ENCODE measurements at places on chromosomes 5 and 9.

GRCh38 chr9:131282688-131283422 is 6.5 kb upstream of the FAM78A start:
- H3K36me3 ChIP-seq = no peaks in the 10 kb centered on the region
- DNase-seq = no peak
- no peaks in the 10 kb centered on the region for H3K27me3 ChIP-seq

DNA sequence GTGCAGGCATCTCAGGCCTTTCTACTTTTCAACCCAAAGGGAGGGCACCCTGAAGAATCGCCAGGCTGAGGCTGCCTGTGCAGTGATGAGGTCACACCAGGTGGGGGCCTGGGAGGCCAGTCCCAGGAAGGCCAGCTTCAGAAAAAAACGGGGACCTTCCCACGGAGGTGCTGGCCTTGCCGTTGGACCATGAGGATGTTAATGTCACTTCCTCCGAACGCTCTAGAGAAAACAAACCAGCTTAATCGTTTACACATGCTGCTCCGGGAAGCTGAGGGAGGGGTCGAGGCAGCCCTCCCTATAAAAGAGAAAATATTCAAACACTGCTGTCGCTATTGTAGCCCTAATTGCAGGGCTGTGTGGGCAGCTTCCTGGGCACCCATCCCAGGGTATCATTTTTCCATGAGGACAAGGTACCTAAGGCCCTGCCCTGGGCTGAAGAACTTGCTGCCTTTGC is 27.0 kb downstream of the PTGES start:
- no peak overlapping the region for H3K4me3 ChIP-seq
- no peaks in the 10 kb centered on the region for H3K36me3 ChIP-seq
- peaks cover 4% of the 10 kb centered on the region for H3K4me1 ChIP-seq

DNA sequence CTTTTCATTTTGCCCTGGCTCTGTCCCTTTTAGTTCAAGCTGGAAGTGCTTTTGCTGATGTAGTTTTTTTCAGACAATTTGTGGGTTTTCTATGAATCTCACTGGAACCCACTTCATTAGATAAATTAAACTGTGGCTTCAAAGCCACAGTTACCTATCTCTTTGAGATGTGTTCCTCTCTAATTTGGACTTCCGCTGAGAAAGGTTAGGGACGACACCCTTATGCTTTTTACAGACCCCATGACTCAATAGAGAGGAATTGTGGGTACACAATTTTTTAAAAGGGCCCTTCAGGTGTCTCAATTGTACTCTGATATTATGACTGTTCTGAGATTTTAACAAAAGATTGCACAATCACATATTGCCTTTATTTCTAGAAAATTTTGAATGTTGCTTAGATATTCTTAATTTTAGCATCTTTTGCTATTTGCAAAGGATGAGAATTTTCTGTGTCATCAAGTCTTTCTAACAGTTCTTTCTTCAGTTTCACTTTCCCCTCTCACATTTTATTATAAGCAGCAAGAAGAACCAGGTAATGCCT is 110.6 kb downstream of the GADD45G start:
- no peaks in the 10 kb centered on the region for H3K36me3 ChIP-seq
- no peaks in the 10 kb centered on the region for H3K4me1 ChIP-seq
- H3K4me3 ChIP-seq = no peak overlapping the region
- H3K27me3 ChIP-seq = no peaks in the 10 kb centered on the region

GRCh38 chr9:93212409-93212808 is 28.5 kb downstream of the WNK2 start:
- no peak overlapping the region for H3K4me3 ChIP-seq
- no peak overlapping the region for H3K27ac ChIP-seq
- H3K27me3 ChIP-seq = no peaks in the 10 kb centered on the region
- DNase-seq = no peak
- H3K36me3 ChIP-seq = no peaks in the 10 kb centered on the region
- H3K4me1 ChIP-seq = peaks cover 6% of the 10 kb centered on the region

GRCh38 chr5:69261034-69261433 is 26.3 kb downstream of the CDK7 start:
- no peaks in the 10 kb centered on the region for H3K4me1 ChIP-seq
- no peak for DNase-seq
- H3K27me3 ChIP-seq = no peaks in the 10 kb centered on the region
- no peak overlapping the region for H3K4me3 ChIP-seq
- peaks cover 58% of the 10 kb centered on the region for H3K36me3 ChIP-seq

DNA sequence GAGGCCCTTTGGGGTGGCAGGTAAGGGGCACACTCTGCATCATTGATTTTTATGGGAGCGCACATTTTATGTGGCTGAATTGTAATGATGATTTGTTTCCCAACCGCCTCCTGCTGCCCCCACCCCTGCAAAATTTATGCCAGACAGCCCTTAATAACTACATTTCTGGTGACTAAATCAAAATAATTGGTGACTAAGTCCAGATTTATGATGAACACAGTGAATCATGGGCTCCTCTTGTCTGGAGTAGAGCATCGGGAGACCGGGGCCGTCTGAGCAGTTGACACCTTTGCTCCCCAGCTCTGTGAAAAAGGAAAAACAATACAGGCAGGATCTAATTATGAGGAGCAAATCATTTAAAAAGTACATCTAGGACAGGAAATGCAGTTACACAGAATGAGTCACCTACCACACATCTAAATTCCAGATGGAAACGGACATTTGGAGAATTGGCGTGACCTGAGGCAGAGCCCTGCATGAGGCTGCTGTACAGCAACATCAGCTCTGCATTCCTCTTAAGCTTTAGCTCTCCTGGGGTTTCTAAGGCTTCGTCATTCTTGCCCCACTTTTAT is 58.9 kb downstream of the DOCK2 start:
- H3K36me3 ChIP-seq = no peaks in the 10 kb centered on the region
- DNase-seq = no peak
- H3K27ac ChIP-seq = no peak overlapping the region

GRCh38 chr5:2946315-2946714 is 194.8 kb upstream of the IRX2 start:
- H3K4me3 ChIP-seq = no peak overlapping the region
- no peaks in the 10 kb centered on the region for H3K4me1 ChIP-seq
- no peaks in the 10 kb centered on the region for H3K36me3 ChIP-seq
- no peaks in the 10 kb centered on the region for H3K27me3 ChIP-seq

GRCh38 chr9:105141146-105141975 is 103.1 kb upstream of the SLC44A1 start:
- no peaks in the 10 kb centered on the region for H3K27me3 ChIP-seq
- DNase-seq = no peak
- no peaks in the 10 kb centered on the region for H3K4me1 ChIP-seq
- no peak overlapping the region for H3K27ac ChIP-seq
- H3K36me3 ChIP-seq = no peaks in the 10 kb centered on the region
